ENCODE measurements at places on chromosomes 1 and 21.
A peak's percentile ranks its signal among the peaks of the same experiment; 100 is the strongest.

GRCh38 chr1:216779686-216780085 is 56.5 kb upstream of the ESRRG start:
- DNase-seq = no peak

DNA sequence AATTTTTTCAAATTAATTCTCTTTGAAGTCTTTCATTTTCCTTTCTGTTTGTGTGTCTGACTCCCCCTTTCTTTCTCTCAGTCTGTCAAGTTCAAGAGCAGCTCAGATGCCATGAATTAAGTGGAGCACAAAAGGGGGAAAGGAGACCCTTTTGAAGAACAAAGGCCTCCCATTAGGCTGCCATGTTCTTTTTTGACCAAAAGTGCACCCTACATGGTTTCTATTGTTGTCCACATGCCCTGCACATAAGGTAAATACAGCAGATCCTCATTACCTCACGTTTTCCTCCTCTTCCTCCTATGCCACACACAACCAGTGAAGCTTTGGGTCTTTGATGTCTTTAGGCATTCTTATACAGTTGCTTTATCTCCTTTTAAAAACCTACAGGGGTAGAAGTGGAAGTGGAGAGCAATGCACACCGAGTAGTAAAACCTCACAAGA is 47.7 kb downstream of the POU2F1 start:
- no peak for DNase-seq

- DNase-seq = no peak
Observed at GRCh38 chr21:45383615-45384201, 21.3 kb upstream of the COL18A1 start.

GRCh38 chr21:25967181-25967900 is 203.2 kb downstream of the APP start:
- DNase-seq = peak; percentile 42

- no peak for DNase-seq
Observed at GRCh38 chr21:31885146-31885545, 12.3 kb downstream of the HUNK start.

DNA sequence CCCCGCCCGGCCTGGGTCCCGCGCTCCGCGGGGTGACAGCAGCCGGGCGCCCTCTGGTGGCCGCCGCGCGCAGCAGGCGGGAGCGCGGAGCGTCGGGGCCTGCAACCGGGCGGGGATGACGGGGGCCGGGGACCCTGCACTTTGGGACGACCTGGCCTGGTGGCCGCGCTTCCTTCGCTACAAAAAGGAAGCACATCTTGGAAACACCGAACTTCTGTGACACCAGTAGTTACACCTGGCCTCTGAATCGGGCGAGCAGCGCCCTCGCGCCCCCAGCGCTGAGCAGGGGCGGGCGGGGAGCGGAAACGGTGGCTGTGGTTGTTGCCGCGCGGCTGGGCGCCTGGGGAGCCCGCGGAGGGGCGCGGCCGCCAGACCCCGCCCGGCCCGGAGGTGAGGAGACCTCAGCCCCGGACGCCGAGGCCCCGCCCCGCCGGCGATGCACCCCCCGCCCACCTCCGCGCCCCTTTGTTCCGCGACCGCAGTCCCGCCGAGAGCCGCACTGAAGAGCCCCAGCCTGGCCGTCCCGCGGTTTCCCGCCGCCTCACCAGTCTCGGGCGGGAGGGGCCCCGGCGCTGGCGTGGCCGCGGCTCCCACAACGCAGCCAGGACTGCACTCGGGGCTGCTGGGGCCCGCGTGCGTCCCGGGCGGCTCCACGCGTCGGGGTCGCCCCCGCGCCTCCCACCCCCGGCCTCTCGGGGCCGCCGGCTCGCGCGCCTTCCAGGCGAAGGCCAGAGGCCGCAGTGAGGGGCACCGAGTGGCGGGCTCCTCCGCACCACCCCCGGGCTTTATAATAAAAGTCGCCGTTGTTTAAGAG is 59.3 kb downstream of the H3-3A start:
- peak; percentile 95 for DNase-seq

DNA sequence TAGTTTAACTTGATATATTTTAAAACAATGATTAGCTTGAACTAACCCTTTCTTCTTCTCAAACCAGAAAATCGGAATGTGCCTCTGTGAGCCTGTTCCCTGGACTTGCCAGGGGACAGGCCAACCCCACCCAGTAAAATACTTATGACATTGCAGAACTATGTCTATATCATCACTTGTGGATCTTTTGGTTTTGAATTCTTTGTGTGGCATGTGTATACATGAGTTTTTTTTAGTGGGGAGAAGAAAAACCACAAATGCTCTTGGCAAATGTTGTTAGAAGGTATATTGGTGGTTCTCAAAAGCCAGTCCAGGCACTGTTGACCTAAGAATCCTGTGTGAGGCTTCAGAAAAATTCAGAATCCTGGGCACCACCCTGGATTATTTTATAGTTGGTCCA is 347.4 kb downstream of the SIPA1L2 start:
- DNase-seq = no peak

DNA sequence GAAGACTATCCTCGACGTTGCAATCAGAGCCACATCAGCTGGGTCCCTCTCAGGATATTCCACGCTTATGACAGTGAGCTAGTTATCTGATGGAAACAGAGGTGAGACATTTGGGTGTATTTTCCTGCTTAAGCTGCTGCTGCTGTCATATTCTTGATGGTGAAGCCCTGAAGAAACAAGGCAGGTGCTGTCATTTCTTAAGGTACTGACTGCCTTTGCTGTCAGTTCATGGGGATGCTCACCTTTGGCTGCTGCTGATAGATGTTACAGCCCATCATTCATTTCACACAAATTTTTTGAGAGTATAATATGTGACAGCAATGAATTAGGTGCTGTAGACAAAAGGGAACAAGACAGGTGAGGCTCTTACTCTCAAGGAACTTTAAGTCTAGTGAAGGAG is 577.4 kb downstream of the LMO4 start:
- DNase-seq = no peak

- DNase-seq = peak; percentile 48
Observed at GRCh38 chr1:23522244-23522982, 8.6 kb downstream of the E2F2 start.

DNA sequence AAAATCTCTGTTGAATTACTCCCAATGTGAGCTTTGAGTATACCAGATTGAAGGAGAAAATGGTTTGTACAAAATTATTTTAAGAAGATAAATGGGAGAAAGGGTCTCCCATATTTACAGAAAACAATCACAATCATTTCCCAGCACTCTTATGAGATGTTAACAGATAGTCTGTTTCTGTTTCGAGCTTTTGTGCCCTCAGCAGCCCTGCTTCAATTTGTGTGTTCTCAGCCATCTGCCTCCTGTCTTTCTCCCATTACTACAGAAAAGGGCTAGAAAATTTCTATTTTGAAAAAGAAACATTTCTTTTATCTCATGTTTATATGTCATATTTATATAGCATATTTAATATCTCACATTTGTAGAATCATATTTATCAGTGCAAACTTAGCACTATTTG is 498.4 kb downstream of the TTLL7 start:
- DNase-seq = no peak

DNA sequence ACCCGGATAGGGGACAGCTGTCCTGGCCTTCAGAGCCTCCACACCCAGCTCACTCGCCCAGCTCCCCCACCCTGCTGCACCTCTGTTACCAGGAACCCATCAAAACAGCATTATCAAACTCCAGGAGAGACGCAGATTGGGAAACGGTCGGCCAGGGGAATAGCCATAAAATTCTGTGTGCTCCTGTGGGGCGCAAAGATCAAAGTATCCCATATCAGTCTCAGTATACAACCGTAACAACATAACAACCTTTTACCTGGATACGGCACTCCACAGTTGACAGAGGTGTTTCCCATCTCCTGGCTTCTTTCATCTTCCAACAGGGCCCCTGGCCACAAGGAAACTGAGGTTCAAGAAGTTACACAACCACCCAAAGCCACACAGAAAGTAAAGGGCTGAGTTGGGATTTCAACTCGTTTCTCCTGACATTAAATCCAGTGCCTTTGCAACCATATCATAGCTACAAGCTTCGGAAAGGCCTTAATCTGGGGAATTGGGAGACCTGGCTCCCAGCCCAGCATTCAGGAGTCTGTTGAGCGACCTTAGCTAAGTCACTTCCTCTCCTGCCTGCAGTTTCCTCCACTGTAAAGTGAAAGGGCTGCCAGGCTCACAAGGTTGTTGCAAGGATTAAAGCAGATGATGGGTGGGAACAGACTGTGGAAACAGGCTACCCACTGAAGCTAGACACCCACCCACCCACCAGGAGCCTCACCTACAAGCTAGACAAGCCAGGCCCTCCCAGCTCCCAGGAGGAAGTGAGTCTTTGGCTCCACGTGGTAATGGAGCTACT is 8.1 kb upstream of the EPHB2 start:
- no peak for DNase-seq

- DNase-seq = no peak
Observed at GRCh38 chr21:26027696-26028095, 142.9 kb downstream of the APP start.

- no peak for DNase-seq
Observed at GRCh38 chr1:68542586-68542985, 45.7 kb upstream of the DEPDC1 start.

DNA sequence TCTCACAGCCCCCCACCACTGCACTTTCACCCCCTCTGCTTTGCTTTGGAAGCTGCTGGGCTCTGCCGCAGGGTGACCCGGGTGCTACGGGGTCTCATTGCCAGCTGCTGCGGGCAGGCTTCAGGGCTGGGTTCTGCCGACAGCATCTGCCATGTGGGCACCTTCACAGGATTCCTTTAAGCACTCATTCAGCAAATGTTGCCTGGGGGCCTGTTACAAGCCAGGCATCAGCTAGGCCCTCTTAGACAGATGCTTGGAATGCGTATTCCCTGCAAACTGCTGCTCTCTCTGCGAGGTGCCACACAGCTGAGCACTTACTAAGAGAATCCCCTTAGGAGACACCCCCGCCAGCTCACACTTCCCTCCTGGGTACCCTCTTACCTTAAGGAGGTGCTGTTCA is 29.2 kb downstream of the COL16A1 start:
- DNase-seq = no peak

DNA sequence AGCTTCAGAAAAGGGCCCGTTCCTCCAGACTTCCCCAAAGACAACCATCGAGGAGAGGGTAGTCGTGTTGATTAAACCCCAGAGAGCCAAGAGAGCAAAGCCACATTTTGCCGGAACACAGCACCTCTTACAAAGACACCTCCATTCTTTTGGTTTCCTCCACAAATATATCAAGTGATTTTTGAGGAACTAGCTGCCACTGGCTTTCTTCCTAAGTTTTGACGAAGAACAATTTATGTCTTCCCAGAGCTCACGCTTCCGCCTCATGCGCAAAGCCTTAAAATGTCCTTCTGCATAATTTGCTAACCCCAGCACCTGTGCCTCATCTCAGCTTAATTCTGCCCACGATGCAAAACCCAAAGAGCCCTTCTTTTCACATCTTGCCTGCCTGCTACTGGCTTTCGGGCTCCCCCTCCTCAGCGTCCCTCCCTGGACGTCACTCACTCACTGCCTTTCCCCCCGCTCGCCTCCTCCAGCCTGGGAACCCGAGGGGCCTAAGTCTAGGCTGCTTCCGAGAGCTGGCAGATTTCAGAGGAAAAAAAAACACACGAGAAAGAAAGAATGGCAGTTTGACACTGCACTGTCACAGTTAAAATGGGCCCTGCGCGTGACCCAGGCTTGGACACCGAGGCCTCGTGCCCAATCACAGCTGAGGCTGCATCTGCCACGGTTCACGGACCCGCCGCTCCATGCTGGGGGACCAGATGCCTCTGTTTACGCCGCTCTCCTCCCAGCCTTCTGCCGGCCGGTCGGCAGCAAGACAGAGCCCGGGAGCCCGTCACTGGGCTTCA is 77.6 kb upstream of the IFNAR2 start:
- no peak for DNase-seq

DNA sequence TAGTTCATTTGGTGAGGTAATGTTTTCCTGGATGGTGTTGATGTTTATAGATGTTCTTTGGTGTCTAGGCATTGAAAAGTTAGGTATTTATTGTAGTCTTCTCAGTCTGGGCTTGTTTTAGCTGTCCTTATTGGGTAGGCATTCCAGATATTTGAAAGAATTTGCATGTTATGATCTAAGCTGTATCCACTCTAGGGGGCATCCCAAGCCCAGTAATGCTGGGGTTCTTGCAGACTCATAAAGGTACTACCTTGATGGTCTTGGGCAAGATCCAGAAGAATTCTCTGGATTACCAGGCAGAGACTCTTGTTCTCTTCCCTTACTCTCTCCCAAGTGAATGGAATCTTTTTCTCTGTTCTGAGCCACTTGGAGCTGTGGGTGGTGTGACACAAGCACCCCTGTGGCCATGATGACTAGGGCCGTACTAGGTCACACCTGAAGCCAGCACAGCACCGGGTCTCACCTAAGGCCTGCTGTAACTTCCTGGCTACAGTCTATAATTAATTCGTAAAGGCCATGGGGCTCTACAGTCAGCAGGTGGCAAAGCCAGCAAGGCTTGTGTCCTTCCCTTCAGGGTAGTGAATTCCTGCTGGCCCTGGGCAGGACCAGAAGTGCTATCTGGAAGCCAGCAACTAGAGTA is 74.8 kb upstream of the PDE4B start:
- DNase-seq = no peak

GRCh38 chr21:28587748-28588147 is 404.9 kb downstream of the LTN1 start:
- DNase-seq = no peak

DNA sequence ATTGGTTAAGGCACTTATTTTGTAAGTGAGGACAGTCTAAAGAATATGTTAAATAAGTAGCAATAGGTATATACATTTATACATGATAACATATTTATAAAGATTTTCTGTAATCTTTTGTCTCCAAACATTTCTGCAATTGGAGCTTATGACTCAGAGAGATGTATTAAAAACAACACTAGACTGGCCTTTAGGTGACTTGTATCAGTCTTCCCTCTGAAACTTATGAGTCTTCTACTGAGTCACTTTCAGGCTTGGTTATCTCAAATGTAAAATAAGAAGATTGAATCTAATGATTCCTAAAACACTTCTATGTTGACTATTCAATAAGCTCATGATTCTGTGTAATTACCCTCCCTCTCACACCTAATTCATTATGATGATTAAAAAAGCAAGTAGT is 672.6 kb upstream of the NEGR1 start:
- DNase-seq = no peak

- DNase-seq = no peak
Observed at GRCh38 chr1:174352117-174352516, 95.6 kb upstream of the GPR52 start.

GRCh38 chr1:14298806-14299205 is 299.7 kb upstream of the KAZN start:
- DNase-seq = no peak

DNA sequence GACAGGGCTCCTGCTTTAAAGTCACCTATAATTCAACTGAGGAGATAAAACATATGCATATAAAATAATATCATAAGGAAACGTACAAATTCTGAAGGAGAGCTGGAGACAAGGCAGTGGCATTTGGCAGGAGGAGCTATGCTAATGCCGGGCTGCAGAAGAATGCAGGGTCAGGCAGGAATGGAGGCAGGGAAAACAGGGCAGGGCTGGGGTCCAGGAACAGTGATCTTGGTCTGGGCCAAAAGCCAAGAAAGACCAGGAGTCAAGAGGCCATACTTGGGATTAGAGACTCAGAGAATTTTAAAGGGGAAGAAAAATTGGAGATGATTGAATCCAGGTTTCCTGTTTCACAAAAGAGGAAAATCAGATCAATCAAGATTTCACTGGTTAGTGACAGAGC is 20.0 kb upstream of the BRDT start:
- DNase-seq = no peak

- DNase-seq = no peak
Observed at GRCh38 chr1:204684206-204684570, 1.4 kb downstream of the LRRN2 start.

- DNase-seq = no peak
Observed at GRCh38 chr1:6651909-6652308, 27.2 kb downstream of the THAP3 start.
